Sigmoid colon (tissue), 7 donors: ENCODE measurements at places on chromosomes 3 and 15. TPM values are rescaled to one million over a fixed set of nuclear protein-coding genes. Genes with fewer than 3 reads are reported as not detected.

DNA sequence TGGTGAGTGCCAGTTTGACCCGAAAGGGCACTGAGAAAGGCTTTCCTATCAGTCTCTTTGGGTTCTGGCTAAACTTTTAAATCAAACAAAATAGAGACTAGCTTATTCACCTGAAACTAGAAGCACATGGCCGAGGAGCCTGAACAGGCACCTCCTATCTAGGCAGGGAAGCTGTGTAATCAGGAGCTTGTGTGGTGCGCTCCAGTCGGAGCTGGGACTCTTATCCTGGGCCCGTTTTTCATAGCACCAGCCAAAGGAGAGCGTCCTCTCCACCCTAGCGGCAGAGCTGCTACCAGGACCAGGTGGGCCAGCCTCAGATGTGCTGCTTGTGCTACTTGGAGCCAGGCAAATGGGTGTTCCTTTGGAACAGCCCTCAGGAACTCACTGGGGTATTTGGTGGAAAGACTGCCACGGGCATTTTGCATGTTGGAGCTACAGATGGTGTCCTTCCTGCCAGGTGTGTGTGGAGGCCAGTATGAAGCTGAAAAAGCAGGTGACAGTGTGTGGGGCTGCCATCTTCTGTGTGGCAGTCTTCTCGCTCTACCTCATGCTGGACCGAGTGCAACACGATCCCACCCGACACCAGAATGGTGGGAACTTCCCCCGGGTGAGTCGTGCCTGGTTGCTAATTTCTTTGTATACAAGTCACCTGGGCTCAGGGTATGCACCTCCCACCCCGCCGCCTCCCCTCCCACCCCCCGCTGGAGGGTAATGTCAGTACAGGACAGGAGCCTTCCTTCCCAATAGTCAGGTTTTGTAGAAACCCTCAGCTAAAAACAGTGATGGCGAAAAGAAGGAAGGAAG, 833 bp downstream of the MAN2A2 start:
- no peak for DNase-seq

DNA sequence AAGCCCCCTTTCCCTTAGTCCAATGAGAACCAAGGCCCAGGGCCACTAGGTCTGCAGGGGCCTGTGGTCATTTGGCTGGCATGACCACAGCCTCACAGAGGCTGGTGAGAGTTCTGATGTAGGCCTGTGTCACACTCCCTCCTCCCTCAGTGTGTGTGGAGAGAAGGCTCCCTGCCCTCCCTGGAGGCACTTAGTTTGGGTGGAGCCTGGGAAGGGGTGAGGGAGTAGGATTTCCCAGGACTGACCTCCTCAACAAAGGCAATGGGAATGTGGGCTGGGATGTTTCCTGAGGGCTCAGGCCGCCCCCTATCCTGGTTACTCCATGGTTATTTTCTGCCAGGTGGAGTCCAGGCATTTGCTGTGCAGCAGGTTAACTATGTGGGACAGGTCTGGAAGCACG, 7.6 kb downstream of the TEX264 start:
- no peak for DNase-seq

DNA sequence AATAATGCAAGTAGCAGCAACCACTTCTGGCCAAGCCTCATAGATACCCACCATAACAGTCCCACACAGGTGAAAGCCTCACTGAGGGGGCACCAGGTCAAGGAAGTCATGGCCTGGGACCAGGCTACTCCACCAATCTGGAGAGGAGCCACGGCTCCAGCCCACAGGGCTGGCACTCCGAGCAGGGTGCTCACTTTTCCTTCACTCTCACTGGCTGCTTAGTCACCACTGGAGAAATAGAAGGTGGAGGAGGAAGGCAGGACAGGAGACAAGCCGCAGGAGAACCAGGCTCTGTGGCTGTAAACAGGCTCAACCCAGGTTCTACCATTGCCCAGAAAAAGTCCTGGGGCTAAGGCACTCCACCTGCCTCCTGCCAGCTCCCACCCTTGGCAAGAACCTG, 1.2 kb downstream of the USP19 start:
- no peak for DNase-seq

DNA sequence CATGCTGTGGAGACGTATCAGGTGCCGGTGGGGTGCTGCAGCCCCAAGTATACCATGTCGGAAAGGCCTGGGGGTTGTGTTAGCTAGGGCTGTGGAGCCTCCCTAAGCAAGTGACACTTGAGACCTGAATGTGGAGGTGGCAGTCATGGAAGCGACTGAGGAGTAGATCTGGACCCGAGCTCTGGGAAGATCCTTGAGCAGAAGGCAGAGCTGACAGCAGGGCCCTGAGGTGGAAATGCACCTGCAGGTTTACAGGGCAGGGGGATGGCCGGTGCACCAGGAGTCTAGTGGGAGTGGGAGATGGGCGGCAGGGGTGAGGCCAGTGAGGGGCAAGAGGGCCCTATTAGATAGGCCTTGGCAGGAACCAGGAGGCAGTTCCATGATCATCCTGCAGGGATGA, 91.8 kb upstream of the PLXNA1 start:
- DNase-seq = no peak

DNA sequence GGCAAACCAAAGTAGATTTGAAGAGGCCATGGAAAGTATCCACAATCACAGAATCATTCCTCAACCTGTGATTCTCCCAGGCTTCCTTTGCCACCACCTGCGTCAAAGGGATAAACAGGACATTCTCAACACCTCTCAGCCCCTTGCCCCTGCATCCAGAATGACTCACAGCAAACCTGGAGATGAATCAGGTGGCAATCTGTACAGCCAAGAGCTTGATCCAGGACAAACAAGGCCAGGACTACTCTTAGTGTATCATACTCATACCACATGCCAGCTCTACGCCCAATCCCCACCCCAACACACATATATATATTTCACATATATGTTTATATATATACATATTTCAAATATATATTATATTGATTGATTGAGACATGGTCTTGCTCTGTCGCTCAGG, 23.6 kb upstream of the C3orf62 start:
- DNase-seq = no peak

MEX3B gene
- 1.2 TPM for polyA plus RNA-seq

CHRM5 gene
- not detected for polyA plus RNA-seq

HTR3C gene
- 0.60 TPM for polyA plus RNA-seq
